ENCODE measurements at places on chromosomes 4 and X.

DNA sequence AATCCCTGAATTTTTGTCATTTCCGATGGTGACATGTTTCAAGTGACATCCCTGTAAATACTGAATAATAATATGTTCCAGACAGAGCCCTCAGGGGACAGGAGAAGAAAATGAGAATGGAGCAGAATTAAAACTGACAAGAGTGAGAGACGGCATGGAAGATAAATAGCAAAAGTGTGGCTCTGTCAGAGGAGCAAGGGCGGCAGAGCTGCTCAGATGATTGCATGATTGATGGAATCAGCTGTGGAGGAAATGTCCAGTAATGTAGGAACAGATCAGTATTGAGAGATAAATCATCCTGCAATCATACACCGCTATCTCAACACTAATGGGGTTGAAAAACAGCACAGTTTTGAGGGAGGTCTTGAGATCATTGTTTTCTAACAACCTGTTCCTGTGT is 350.3 kb downstream of the STIM2 start:
- DNase-seq = no peak

- no peak for DNase-seq
Measured at GRCh38 chr4:143407888-143408287, 71.2 kb downstream of the GAB1 start.

- peak; percentile 1 for DNase-seq
Measured at GRCh38 chr4:156800463-156800862, 171.1 kb downstream of the PDGFC start.

DNA sequence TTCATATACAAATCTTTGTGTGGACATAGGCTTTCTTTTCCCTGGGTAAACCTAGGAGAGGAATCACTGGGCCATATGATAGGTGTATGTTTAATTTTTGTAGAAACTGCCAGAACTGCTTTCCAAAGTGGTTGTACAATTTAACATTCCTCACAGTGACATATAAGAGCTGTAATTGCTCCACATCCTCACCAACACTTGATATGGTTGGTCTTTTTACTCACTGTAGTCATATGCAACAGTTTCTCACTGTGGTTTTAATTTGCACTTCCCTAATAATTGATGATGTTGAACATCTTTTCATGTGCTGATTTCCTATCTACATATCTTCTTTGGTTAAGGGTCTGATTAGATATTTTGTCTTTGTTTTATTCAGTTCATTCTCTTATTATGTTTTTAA is 24.5 kb upstream of the PAPSS1 start:
- no peak for DNase-seq

GRCh38 chrX:110208092-110208491 is 109.8 kb downstream of the AMMECR1 start:
- no peak for DNase-seq

- DNase-seq = no peak
Measured at GRCh38 chr4:1206299-1207156, 34.1 kb upstream of the SPON2 start.

DNA sequence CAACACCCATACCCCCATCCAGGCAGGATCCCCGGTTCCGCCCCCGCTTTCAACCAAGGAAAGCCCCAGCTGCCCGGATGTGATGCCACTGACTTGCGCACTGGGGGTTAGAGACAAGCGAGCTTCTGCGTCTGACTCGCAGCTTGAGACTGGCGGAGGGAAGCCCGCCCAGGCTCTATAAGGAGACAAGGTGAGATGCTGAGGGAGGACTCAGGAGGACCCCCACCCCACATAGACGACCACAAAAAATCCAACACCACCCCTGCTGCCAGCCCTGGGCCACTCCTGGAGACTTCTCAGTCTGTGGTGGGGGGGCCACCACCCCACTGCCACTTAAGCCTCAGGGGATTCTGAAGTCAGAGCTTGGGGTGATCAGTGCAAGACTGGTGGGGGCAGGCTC is at the start of gene MAGEA4:
Gene MAGEA4 (plus strand): TSS at position 110 of the 400 bp plus-strand sequence. CDS start 10,776 bp downstream, outside the sequence.
- DNase-seq = no peak

GRCh38 chr4:1722551-1723118 is 1.3 kb downstream of the TACC3 start:
- DNase-seq = no peak

DNA sequence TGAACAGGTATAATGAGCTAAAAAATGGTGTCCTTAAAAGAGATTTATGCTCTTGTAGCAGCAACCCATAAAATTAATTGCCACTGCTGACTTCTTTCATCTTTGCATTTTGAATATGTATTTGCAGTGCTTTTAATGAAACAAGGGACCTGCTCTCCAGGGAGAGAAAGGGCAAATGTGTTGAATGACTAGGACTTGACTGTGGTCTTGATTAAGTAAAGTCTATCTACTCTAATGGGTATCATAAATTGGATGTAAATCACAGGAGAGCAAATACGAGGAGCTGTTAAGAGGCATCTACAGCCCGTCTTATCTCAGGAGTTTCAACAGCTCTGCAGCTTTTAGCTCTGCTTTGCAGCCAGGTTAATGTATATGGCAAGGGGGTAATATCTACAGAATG is 216.4 kb downstream of the PALLD start:
- DNase-seq = no peak

DNA sequence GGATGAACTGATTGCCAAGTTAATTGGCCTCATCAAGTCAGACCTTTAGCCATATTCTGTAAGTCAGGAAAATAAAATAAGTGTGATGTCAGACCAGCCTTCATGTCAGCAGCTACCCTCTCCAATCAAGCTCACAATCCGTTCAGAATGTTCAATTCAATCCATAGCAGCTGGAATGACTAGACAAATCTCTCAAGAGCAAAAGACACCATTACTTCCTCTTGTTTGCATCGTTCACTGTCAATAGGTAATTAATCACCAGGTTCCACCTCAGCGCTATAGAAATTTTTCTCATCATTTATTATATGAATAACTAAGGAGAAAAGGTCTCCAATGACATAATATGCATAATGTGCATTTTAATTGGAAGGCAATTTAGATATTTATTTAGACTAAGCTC is 321.0 kb upstream of the GRIA3 start:
- no peak for DNase-seq

DNA sequence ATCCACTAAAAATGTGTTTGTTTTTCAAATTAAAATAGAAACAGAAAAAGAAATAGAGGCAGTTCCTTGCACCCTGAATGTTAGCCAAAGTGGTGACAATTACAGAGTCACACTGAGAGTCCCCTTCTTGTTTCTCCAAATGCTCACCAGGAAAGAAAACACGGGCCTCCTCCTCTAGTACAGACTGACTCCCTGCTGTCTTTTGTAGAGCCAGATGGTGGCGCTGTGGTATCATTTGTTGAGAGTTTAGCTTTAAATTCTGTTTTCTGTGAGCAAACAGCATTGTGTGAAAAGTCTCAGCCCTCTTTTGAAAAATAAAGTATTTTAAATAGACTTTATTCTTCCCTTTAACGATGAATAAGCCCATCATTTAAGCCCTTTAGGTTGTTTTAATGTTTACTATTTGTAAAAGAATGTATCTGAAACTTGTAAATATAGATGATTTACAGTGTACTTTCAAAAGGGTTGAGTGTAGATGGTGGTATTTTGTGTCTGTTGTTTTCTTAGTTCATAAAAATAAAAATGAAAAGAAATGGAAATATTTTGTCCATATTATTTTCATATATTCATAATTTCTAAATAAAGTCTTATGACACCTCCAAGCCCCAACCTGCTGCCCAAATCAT is 36.9 kb upstream of the ATOH1 start:
- peak; percentile 70 for DNase-seq

- DNase-seq = no peak
Measured at GRCh38 chrX:1034717-1035116, 177.7 kb downstream of the CRLF2 start.

DNA sequence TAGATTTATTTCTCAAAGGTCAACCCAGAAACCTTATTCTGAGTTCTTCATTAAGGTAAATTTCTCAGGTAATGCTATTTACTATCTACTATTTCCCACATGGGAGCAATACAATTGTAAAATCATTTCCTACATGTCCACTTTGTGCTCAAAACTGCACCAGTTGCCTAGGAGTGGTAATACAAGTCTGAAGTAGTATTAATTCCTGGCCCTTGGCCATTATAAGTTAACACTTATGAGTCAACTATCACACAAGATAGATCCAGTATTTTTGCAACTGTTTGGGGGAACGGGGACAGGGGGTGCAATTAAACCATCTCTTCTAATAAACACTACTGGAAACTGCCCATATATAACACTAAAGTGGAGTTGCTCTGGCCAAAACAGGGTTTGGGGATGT is 48.9 kb downstream of the ACSL4 start:
- DNase-seq = no peak

DNA sequence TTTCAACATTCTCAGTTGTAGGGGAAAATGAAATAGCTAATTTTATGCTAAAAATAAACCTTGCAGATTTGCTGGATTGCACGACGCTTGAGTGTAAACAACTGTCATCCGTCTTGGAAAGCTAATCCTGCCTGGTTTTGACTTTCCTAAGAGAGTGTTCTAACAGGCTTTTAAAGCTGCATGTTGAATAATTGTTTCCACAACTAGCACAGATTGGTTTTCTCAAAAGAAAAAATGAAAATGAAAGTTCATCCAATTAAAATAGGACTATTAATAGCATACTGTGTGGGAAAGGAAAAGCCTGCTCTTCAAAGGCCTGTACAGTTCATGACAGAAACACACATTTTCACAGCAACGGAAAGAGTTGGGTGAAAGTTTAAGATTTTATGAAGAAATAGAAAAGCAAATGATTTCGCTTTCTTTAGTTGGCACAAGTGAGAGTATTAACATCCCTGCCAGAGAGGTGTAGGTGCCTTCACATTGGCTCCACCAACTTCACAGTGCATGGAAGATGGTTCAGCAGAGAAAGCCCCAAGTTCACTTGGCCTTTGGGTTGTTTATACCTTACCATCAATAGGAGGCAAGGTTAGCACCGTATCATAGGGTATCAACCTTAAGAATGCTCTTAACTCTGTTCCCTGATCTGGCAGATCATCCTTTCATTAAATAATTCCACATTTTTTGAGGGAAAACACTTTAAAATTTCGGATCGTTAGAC is 140.0 kb upstream of the GUCY1A1 start:
- no peak for DNase-seq

DNA sequence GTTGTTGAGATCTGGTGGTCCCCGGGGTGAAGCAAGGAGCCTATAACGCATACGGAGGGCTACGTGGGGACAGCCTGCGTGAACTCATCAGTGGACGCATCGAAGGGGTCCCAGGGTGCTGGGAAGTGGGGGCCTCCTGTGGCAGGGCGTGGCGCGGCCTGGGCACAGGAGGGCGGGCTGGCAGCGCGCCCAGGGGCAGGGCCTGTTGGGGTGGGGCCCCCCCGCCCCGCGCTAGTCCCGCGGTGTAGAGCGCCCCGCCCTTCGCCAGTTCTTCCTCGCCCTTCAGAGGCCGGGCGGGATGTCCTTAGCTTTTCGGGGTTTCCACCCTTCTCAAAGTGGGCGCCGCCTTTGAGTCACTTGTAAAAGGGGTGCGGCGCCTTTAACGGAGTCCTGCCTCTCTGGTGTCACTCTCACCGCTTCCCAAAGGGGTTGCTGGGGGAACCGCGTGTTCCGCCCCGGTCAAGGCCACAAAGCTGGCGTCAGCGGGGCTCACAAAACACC is 632 bp downstream of the PLP2 start:
- no peak for DNase-seq

DNA sequence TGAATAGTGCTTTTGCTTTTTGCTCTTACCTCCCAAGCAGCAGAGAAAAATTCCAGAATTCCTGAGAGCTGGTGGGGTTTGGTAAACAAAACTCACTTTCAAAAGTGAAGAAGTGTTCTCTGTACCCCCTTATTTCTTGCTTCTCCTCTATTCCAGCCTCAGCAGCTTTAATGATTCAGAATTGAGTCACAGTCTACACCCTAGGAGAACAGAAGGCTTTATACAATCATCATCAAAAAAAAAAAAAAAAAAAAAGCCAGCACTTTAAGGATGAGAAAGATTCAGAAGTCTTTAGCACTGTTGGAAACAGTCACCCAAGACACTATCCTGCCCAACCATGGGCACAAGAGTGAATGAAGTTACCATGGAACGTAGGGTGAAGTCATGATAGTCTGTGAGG is 1583.1 kb upstream of the PCDH10 start:
- no peak for DNase-seq

GRCh38 chrX:63424063-63424462 is 72.9 kb upstream of the SPIN4 start:
- no peak for DNase-seq

GRCh38 chrX:133985164-133985966 is at the start of gene GPC3:
Gene GPC3, minus strand, starts transcription at chrX:133985594.
- DNase-seq = peak; percentile 65

DNA sequence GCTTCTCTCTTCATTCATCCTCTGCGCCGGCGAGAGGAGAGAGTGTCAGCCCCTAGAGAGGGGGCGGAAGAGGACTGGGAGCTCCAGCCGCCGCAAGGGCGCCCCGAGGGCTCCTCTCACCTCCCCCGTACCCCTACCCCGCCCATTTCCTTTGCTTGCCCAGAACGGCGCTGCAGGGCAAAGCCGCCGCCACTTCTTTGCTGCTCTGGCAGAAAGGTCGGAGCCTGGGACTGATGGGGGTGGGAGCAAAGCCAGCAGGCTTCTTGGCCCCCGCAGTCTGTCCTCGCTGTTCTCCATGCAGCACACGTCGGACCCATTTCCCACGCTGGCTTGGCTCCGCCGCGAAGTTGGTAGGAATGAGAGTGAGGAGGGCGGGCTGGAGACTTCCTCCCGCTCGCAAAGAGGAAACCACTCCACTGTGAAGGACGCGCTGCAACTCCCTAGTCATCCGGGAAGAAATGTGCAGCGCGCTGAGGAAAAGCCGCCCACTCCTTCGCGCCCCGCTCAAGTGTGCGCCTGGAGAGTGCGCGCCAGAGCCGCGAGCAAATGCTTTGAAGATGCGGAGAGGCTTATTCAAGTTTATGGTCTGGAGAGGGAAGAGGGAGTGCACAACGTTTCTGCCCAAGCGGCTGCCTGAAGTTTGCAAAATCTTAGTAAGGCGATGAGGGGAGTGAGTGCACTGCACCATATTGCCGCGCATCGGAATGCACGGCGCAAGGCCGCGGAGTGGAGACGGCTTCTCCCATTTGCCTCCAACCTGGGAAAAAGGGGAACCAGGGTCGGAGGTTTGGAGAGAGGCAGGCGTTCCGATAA is 2.8 kb upstream of the PCDH7 start:
- DNase-seq = peak; percentile 75

DNA sequence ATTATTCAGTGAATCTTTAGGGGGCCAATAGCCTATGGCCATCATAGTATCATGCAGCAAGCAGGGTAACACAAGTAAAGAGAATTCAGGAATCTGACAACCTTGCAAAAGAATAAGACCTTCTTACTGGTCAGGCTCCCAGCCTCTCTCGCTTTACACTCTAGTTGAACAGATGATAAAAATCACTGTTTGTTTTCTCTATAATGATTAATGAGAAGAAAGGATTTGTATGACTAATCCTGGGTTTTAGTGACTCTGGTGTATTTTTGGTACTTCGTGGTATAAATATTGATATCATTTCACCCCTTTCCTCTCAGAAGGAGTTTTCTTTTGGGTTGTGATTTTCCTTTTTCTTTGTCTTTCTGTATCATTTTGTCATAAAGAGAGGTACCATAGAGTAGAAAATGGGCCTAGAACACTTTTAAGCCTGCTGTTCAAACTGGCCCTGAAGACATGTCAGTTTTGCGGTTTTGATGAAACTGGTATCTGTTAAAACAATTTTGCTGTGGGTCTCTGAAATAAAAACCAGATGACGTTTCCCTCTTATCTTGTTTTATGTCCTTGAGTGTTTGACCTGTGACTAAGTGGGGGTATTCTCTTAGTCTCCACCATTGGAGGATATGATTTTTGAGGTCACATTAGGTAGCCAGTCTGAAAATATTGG is 294.9 kb upstream of the TBX22 start:
- DNase-seq = no peak

- DNase-seq = no peak
Measured at GRCh38 chrX:68705986-68706385, 58.5 kb downstream of the STARD8 start.
